Omental fat pad (tissue), 4 donors: ENCODE measurements at places on chromosomes 6 and 20.

- no peak for DNase-seq
Measured at GRCh38 chr6:136012198-136012887, 160.8 kb downstream of the PDE7B start.

GRCh38 chr20:43349841-43350240 is 107.9 kb upstream of the SRSF6 start:
- no peak for DNase-seq

- DNase-seq = no peak
Measured at GRCh38 chr6:27129095-27129815, 118.2 kb upstream of the PRSS16 start.

DNA sequence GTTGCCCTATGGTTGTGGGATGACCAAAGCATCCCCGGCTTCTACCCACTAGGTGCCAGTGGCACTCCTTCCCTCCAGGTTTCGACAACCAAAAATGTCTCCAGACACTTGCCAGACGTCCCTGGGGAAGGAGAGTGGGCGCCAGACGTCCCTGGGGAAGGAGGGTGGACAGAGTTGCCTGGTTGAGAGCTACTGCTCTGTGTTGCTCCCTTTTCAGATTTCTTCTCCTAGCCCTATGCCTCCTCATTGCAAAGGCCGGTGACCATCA is 13.1 kb downstream of the LRRC73 start:
- no peak for DNase-seq

DNA sequence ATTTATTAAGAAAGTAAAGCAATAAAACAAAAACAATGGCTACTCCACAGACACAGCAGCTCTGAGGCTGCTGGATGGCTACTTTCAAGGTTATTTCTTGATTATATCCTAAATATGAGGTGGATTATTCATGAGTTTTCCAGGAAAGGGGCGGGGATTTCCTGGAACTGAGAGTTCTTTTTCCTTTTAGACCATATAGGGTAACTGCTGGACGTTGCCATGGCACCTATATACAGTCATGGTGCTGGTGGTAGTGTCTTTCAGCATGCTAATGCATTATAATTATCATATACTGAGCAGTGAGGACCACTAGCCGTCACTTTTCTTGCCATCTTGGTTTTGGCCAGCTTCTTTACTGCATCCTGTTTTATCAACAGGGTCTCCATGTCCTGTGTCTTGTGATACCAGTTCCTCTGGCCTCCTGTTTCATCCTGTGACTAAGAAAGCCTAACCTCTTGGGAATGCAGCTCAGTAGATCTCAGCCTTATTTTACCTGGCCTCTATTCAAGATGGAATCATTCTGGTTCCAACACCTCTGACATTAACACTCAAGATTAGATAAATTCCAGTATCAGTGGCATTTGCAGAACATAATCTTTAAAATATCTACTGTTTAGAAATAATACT is 32.3 kb upstream of the TRDN start:
- no peak for DNase-seq

- DNase-seq = no peak
Measured at GRCh38 chr20:14996883-14997672, 659.7 kb upstream of the FLRT3 start.

GRCh38 chr6:165013701-165014100 is 295.7 kb downstream of the C6orf118 start:
- no peak for DNase-seq
